ENCODE measurements at places on chromosomes 4 and X.

DNA sequence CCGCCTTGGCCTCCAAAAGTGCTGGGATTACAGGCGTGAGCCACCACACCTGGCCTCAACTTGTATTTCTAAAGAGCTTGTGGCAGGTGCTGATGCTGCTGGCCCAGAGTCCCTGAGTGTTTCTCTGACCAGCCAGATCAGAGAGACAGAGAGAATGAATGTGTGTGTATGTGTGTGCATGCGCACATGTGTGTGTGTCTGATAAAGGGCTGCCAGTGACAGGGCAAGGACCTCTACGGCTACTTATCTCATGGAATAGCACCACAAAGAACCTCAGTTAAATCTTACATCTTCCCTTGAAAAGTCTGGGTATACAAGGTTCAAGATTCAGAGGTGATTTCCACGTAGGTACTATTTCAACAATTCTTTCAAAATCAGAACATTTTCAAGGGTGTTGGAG is 86.0 kb downstream of the SCD5 start:
- no peak for DNase-seq

- no peak for DNase-seq
Measured at GRCh38 chrX:143873343-143873742, 10.5 kb upstream of the UBE2NL start.

DNA sequence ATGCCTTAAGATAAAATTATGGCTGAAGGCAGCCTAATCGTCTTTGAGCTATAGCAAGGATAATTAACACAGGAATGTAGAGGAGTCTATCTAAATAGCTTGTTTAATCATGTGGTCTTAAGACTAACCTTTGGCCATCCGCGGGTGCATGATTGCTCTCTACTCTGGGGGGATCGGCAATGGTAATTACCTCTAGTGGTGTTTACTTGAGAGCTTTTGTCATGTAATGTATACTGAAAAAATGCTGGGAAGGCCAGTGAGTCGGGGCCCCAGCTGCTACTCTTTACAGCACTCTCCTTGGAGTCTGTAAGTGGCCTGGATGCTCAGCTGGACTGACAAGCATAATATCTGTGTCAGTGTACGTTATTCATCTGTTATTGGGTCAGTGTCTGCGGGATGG is 65.5 kb upstream of the GNPDA2 start:
- DNase-seq: no peak

DNA sequence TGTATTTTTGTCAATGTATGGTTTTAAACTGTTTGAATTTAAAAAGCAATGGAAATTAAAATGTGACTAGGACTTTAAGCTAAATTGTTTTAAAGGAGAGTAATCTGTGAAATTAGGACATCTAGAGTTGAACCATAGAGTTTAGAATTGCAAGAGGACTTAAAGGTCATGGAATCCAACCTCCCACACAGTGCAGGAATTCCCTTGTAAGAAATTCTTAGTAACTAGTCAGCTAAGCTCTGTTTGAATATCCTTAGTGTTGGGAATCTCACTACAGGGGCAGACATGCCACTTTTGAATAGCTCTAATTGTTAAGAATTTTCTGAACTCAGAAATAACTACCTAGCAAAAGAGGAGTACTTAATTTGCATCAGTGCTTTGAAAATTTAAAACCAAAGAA is 292.9 kb downstream of the IL1RAPL1 start:
- no peak for DNase-seq

GRCh38 chr4:94551643-94552564 is 100.2 kb downstream of the PDLIM5 start:
- DNase-seq: no peak

DNA sequence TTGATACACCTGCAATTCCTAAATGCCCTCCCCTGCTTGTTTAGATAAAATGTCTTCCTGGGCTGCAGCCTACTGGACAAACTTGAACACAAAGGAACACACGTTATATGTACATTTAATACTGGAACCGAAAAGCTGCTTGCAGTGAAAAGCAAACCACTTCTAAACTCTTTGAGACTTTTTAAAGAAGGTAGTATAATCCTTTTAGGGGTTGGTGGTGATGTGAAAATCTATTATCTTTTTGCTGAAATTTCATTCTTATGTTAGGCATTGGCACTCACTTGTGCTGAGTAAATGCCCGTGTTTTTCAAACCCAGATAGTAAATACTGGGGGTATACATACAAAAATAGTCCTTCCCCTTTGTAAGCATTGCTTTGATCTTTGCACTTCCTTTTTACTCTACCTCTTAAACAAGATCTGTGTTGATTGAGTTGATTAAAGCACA is 2.2 kb downstream of the NFKB1 start:
- DNase-seq: no peak

- DNase-seq: no peak
Measured at GRCh38 chrX:41827886-41828285, 95.5 kb downstream of the CASK start.

DNA sequence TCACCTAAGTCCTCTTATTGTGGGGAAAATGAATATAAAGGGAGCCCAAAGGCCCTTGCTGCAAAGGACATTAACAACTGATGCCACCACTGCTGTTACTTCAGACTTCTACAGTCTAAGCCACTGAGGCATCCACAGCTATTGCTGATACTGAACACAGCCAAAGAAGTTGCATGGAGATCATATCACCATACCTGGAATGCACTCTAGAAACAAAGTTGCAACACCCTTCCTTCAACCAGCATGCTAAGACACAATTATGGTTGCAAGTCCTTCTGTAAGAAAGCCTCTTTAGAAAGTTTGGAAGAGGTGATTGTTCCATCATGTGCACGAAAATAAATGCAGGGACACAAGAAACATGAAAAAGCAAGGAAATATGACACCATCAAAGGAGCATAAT is 105.7 kb upstream of the SH3RF1 start:
- DNase-seq: no peak

DNA sequence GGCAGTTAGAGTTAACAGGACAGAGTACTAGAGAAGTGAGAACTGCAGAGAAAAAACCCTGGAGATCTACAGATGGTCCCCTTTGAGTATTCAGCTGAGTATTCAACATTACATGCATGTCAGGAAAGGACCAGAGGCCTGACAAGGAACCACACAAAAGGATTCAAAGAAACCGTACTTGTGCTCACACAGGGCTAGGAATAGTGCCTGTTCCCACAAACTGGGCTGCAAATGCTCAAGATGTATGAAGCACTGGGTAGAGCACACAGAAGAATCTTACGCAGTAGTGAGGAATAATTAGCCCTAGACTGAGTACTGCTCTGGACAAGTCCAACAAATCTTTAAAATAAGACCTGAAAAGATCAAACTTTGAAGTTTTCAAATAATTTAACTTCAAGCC is 17.6 kb downstream of the PTPN13 start:
- DNase-seq: no peak

DNA sequence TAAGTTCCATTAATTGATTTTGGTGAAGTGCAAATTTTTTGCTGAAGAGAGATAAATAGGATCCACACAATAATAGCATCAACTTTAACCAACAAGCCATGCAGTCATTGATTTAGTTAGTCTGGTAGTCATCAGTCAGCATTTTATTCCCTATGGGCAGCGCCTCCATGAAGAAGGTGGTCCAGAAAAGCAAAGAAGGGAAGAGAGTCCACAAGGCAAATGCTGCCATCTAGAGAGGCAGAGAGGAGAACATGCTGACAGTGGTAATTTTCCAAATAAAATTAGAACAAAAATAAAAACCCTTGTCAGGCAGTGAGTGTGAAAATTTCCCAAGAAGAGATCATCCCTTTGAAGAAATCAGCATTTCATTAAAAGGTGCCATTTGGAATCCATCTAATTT is 366.7 kb upstream of the FAM241A start:
- no peak for DNase-seq

GRCh38 chr4:15317246-15317645 is 110.6 kb upstream of the C1QTNF7 start:
- DNase-seq: no peak

GRCh38 chr4:27176400-27176799 is 315.8 kb downstream of the STIM2 start:
- no peak for DNase-seq

- DNase-seq: no peak
Measured at GRCh38 chr4:158788516-158788915, 19.7 kb downstream of the FNIP2 start.

DNA sequence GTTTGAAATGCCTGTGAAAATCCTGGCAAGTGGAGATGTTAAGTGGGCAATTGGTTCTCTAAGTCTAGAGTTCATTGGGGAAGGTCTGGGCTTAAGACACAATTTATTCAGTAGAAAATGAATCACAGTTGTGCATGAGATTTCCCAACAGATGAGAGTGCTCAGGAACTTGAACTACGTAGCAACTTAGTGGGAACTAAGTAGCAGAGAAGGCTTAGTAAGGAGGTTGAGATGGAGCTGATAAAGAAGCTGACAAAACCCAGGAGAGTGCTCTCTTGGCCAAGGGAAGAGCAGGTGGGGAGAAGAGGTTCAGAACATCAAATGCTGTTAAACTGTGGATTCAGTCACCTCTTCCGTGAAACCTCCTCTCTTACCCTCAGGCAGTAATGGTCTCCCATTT is 33.0 kb downstream of the AFF1 start:
- DNase-seq: no peak

- no peak for DNase-seq
Measured at GRCh38 chr4:96543346-96543745, 703.5 kb downstream of the PDHA2 start.

- DNase-seq: no peak
Measured at GRCh38 chr4:41331224-41331623, 74.5 kb downstream of the UCHL1 start.

- DNase-seq: no peak
Measured at GRCh38 chr4:88751258-88752075, 53.8 kb upstream of the NAP1L5 start.

- DNase-seq: no peak
Measured at GRCh38 chr4:31390849-31391248, 670.7 kb downstream of the PCDH7 start.

GRCh38 chr4:129384974-129385373 is 289.0 kb downstream of the C4orf33 start:
- DNase-seq: no peak

GRCh38 chr4:38734911-38735310 is 47.9 kb downstream of the TLR10 start:
- DNase-seq: no peak

- no peak for DNase-seq
Measured at GRCh38 chrX:67480789-67481188, 63.0 kb upstream of the AR start.

GRCh38 chr4:7547368-7548040 is 112.8 kb upstream of the PSAPL1 start:
- DNase-seq: no peak

DNA sequence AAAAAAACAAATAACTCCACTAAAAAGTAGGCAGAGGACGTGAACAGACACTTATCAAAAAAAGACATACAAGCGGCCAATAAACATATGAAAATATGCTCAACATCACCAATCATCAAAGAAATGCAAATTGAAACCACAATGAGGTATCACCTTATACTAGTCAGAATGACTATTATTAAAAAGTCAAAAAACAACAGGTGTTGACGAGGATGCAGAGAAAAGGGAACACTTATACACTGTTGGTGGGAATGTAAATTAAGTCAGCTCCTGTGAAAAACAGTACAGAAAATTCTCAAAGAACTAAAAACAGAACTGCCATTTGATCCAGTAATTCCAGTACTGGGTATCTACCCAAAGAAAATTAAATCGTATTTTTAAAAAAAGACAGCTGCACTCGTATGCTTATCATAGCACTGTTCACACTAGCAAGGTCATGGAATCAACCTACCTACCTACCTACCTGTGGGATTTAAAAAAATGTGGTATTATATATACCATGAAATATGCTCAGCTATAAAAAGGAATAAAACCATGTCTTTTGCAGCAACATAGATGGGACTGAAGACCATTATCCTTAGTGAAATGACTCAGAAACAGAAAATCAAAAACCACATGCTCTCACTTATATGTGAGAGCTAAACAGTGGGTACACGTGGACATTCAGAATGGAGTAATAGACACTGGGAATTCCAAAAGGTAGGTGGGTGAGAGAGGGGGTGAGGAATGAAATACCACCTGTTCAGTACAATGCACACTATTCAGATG is 24.8 kb upstream of the PTPN13 start:
- DNase-seq: no peak

GRCh38 chr4:23706972-23707651 is 182.7 kb downstream of the PPARGC1A start:
- DNase-seq: no peak

- no peak for DNase-seq
Measured at GRCh38 chr4:54272051-54272450, 43.0 kb downstream of the PDGFRA start.

DNA sequence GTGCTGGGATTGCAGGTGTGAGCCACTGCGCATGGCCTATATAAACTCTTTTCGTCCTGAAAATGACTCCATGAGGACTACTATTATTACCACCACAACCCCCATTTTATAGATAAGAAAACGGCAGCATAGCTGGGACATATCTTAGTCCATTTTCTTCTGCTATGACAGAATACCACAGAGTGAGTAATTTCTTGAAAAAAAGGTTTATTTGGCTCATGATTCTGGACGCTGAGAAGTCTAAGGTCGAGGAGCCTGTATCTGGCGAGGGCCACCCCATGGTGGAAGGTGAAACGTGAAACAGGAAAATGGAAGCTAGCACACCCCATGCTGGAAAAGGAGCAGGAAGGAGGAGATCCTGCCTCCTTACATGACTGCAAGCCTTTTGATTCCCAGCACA is 68.9 kb downstream of the SMIM20 start:
- no peak for DNase-seq

DNA sequence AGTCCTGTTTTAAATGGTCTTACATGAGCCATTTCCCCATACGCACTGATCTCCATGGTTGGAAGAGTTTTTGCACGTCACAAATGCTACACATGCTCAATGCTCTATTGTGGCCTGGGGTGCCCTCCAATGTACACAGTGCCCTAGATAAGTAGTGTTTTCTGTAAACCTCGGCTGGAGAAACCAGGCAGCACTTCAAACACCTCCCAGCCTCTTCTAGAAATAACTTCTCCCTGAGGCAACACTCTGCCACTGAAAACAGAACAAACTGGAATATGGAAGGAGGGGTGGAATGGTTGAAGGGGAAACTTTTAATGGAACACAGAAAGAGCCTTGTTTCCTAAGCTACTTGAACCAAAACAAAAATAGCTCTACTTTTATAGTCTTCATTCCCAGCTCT is 123.9 kb upstream of the CBR4 start:
- no peak for DNase-seq

DNA sequence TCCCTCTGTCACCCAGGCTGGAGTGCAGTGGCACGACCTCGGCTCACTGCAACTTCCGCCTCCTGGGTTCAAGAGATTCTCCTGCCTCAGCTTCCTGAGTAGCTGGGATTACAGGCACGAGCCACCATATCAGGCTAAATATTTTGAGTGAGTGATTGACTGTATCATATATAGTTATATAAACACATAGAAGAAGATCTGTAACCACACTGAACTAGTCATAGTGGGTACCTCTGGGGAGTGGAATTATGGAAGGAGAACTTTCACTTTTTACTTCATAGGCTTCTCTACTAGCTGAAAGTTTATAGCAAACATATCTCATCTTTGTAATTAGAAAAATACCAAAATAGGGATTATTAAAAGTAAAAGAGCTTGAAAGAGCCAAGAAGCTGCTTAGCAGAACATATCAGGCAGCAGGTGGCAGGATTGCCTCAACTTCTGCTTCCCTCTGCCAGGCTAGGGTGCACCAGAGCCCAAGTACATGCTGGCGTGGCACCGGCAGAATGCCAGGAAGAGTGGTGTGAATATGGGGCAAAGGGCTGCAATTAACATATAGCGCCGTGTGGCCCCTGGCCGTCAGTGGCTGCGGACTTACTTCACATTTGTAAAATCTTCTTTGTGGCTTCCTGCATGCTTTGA is 39.5 kb upstream of the CD40LG start:
- no peak for DNase-seq

GRCh38 chr4:122117743-122118142 is 34.4 kb upstream of the BLTP1 start:
- no peak for DNase-seq

GRCh38 chrX:136211766-136212556 is 39.2 kb downstream of the MAP7D3 start:
- DNase-seq: no peak

All from stimulated activated CD4-positive, alpha-beta T cell treated with anti-CD3 and anti-CD28 coated beads, TNF-alpha, amount 100 ng/mL, for 48 hours (primary cell).